A549 treated with ZK216348 at 1 μM for 4 hours (cell line): ENCODE measurements at places on chromosomes 7 and 10. TPM values are rescaled to one million over a fixed set of nuclear protein-coding genes. Genes with fewer than 3 reads are reported as not detected.

CYP2C19 gene
- not detected in 5 replicates for total RNA-seq

PDZD7 gene
- 0.44 to 1.2 TPM (median 0.79 TPM) in 5 replicates for total RNA-seq

OPTN gene
- 47.4 to 65.4 TPM (median 57.6 TPM) in 5 replicates for total RNA-seq

GRM8 gene
- 0.13 TPM in 1 of 5 replicates, not detected in the others for total RNA-seq

MAT1A gene
- total RNA-seq = 0.05 to 0.15 TPM in 2 of 5 replicates, not detected in the others

CTAGE4 gene
- total RNA-seq = not detected in 5 replicates

AZGP1 gene
- 0.31 TPM in 1 of 5 replicates, not detected in the others for total RNA-seq

SORCS1 gene
- not detected in 5 replicates for total RNA-seq

ELFN1 gene
- total RNA-seq = 0.32 to 0.47 TPM (median 0.38 TPM) in 5 replicates

MARVELD1 gene
- total RNA-seq = 34.0 to 55.5 TPM (median 49.0 TPM) in 5 replicates
